ENCODE measurements at places on chromosomes 7 and 10.

DNA sequence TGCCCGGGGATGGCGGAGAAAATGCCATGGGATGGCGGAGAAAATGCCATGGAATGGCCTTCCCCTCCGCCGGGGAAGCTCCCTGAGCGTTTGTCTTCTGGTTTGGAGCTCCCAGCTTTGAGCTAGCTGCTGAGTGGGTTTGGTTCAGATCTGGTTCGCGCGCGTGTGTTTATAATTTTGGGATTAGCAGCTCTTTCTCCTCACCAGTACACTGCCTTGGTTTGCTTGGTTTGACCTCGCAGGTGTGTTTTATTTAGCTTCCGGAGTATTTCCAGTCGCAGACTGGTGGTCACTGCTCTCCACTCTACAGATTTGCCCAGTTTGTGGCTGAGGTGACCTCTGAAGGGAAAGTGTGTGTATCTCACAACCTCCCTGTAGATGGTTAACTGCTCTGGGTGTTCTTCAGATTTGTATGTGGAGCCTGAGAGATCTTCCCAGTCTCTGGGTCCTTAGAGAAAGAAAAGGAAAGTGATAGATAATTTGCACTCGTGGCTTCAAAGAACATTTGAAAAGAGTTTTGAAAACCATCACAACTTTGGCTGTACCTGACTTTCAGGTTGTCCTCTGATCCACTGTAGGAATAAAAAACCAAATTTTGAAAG is 597 bp downstream of the ZNF277 start:
- DNase-seq: no peak

DNA sequence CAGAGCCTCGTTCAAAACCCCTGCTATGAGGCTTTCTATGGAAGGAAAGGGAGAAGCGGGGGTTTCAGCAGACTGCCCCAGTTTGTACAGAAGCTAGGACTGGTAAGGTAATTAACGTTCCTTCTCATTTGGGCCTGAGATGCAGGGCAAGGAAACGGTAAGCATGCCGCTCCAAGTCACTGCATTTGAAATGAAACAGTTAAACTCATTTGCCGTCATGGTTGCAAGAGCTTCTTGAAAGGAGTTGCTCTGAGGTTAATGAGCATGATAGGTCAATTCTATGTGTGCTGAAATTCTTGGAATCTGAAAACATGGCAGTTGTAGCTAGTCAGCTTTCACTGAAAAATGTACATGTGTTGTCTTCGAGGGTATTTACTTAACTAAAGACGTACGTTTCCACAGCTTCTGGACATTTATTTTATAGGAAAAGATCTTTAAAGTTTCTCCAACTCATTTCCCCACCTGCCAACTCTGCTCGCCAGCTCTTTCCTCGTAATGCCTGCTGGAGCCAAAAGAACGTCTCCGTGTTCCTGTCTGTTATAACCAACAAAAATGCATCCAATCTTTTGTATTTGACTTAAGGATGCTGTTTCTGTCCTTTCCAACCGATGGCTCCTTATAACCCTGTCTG is 73.3 kb downstream of the ADAM12 start:
- DNase-seq: no peak

GRCh38 chr7:92547579-92547978 is 19.0 kb downstream of the RBM48 start:
- no peak for DNase-seq

DNA sequence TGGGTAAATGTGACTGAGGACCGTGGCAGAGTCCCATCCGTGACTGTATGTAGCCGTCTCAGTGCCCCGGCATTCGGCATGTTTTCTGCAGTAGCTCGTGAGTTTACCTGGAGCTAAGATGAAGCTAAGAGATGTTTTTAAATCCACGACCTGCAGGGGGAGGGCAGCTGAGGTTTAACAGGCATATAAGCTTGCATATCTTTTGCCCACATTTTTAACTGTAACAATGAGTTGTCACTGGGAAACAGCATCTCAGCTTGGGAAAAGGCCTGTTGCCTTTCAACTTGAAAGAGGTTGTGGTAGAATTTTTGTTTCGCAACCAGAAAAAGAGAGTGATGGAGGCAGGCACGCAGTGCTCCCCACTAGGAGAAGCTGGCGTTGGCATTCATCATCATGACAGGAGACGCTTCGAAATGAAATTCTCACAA is 77.7 kb downstream of the CELF2 start:
- no peak for DNase-seq

DNA sequence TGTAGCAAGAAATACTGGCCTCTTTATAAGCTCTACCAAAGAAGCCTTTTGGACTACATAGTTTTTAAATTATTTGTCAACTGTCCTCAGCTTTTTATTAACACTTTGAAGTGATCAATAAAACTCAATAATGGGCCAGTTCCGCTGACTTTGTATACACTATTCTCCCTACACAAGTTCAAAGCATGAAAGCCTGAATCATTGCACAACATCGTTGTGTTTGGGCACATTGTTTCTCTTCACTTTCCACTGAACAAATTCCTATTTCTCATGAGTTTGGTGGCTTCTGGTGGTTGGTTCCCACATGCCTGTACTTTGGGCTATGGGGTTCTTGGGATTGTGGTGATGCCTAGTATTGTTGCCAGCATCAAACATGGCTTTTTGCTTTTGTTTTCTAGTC is 561.8 kb upstream of the LRRN3 start:
- DNase-seq: no peak

GRCh38 chr10:37643187-37643586 is 214.2 kb downstream of the ZNF248 start:
- DNase-seq: no peak

DNA sequence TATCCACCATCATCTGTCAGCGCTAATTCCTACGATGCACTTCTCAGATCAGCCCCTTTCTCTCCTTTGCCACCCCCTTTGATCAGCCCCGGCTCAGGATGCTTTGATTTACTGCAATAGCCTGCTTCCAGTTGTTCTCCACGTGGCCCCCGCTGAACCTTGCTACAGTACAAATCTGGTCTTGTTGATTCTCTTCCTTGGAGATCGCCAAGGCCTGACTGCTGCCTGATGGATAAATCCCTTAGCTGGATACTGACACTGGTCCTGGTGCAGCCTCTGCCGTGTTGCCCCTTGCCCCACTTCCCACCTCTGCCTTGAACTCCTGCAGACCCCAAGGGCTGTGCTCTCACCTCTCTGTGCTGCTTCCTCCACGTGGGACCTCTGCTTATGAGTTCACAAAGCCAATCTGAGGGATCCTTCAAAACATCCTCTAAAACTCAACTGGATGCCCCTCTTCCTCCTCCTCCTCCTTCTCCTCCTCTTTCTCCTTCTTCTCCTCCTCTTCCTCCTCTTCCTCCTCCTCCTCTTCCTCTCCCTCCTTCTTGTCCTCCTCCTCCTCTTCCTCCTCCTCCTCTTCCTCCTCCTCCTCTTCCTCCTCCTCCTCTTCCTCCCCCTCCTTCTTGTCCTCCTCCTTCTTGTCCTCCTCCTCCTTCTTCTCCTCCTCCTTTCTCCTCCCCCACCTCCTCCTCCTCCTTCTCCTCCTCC is 15.3 kb downstream of the PLXNA4 start:
- no peak for DNase-seq

GRCh38 chr10:5958077-5958476 is 19.3 kb downstream of the IL15RA start:
- no peak for DNase-seq

DNA sequence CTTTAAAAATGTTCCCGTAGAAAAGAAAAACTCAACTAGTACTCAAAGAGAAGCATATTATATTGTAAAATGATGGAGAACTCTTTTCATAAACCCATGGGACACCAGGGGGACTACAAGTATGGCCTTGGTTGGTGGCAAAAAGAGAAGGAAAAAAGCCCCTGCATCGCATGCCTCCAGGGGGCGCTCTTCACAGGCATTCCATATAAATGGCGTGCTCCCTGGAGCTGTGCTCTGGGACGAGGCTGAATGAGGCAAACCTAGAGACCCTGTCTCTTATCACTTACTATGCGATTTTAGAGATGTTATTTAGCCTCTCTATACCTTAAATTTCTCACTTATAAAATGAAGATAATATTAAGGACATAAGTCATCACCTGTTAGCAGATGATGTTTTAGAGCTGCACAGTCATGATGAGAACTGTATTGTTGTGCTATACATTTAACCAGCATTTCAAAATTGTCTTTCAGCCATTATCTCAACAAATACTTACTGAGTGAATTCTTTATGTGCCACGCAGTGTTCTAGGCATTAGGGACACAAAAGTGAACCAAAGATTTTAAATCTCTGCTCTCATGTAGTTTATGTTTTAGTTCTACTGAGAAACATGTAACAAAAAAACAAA is 105.8 kb downstream of the ARHGAP21 start:
- DNase-seq: peak; percentile 9

DNA sequence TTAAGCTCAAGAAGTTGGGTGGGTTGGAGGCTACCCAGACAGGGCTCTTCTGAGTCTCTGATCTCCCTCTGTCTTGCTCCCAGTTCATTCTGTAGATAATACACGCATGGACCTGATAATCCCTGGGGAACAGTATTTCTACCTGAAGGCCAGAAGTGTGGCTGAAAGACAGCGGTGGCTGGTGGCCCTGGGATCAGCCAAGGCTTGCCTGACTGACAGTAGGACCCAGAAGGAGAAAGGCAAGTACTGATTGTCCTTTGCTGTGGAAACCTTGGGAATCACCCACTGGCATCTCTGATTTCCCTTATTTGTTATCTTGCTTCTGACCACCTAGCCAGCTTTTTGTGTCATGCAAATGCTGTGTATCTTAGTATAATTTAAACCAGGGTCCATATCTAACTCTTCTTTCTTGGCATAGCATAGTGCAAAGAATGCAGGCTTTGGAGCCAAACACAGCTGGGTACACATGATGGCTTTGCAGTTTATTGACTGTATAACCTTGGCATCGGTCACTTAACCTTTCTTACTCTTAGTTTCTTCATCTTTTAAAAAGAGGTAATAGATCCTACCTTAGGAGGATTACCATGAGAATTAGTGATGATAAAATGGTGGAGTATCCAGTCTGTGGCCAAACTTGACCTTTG is 18.0 kb downstream of the PLEKHA8 start:
- DNase-seq: no peak

- no peak for DNase-seq
Observed at GRCh38 chr10:69786791-69787190, 14.9 kb upstream of the COL13A1 start.

DNA sequence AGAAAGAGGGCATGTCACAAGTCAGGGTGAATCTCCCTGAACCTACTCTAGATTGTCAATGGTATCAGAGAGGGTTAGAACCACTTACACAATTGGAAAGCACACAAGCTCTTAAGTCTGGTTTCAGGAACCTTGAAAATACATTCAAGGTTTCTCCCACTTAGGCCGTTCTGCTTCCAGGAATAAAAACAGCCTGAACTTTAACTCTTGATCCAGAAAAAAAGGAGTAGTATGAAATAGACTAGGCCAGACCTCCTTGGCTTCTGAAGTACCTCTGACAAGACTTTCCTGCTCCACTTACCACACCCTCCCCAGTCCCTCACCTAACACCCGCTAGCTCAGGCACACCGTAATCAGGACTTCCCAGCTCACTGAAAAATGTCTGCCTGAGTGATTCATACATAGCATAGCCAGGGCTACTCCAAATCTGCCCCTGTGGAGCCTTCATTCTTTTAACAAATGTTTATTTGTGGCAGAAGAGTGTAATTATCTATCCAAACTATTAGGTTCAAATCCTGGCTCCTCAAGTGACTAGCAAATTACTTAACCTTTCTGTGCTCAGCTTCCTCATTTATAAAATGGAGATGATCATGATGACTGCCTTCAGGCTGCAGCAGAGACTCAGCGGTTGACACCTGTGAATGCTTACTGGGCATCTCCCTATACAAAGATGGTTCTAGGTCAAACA is 30.3 kb upstream of the IL6 start:
- DNase-seq: no peak

GRCh38 chr7:32582036-32582435 is 86.7 kb downstream of the AVL9 start:
- no peak for DNase-seq

DNA sequence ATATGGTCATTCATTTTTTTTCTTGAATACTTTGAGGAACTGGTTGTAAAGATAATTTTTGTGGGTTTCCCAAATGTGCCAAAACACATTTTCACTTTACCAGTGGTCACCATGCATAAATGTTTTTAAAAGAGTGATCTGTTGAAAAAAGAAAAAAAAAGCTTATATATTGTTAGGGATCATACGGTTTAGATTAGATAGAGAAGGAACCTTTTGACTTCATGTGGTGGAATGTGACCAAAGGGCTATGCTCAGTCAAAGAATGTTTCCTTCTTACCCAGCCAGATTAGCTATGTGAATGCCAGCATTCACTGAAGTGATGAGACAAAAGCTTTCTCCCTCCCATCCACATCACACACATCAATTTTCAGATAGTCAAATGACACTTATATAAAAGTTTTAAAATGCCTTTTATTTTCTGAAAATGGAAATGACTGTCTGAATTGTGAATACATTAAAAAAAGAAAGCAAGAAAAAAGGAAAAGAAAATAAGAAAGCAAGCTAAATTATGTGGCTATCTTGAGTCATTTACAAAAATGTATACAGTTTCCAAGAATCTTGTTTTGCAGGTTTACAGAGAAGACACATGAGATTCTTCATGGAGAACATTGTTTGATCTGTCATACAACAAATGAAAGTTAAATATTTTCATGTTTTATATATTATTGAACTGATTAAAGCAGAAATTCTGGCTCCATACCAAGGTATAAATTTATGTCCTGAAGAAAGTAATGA is 8.6 kb upstream of the CPED1 start:
- no peak for DNase-seq

DNA sequence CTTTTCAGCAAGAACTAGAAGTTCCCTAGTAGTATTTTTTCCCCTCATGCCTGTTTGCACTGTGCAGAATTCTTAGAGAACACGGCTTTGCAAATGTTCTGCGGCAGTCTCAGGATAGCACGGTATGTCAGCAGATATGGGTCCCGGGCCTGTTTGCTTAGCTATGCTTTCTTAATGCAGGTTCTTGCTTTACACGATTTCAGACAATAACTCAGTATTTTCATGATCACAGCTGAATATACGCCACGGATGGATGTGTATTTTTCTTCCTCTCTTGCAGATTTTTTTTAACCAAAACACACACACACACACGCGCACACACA is 137.3 kb downstream of the HECW1 start:
- DNase-seq: no peak

All from activated T-helper 1 cell treated with Interleukin-2 at 50 U/mL for 16 hours (primary cell).